ENCODE measurements at places on chromosomes 1 and 21.

DNA sequence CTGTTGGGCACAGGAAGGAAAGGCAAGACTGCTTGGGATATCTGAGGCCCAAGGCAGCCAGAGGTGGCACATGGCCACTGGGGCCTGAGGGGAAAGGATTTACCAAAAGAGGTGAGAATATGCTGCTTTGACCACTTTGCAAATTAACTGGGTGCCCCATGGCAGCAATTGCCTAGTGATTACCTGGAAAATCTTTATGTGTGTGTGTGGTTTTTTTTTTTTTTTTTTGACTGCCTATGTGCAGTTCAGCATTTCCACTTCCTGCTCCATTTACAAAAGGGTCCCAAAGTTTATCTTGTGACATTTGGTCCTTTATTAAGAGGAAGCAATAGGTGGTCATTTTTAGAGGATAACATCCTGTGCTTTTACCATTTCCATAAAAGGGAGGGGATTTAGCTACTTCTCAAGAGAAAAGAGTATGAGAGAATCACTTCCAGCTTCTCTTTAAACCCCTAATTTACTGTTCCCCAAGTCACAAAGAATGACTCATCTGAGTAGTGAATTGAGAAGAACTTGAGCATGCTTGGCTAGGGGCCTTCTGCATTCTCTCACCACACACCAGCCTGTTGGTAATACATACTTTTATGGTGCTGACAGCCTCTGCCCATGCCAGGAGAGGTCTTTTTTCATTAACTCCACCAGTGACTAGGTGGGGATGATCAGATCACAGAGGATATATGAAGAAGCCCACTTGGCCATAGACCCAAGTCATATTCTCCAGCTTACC lies 52.1 kb downstream of the SYDE2 start:
- DNase-seq: peak; percentile 80

DNA sequence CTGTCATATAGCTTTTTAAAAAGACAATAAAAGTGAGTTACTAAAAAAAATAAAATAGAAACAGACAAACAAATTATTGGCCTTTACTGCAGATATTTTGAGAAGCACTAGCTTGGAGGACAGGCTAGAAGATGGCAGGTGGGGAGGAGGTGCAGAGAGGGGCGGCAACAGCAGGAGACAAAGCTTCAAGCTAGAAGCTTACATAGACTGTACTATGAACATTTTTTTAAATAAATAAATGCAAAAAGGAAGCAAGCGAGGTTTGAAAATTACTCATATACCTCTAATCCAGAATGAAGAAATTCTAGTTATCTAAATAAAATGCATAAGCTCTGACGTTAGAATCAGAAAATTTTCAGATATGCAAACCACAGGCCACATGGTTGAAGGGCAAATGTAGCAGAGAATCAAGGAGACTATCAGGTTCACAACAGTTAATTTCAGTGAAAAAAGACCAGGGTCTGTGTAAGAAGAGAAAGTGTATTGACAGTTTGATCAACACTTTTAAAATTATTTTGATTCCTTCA lies 54.9 kb downstream of the NRIP1 start:
- DNase-seq: peak; percentile 88

GRCh38 chr1:59699227-59699847 lies 115.4 kb upstream of the HOOK1 start:
- peak; percentile 62 for DNase-seq

DNA sequence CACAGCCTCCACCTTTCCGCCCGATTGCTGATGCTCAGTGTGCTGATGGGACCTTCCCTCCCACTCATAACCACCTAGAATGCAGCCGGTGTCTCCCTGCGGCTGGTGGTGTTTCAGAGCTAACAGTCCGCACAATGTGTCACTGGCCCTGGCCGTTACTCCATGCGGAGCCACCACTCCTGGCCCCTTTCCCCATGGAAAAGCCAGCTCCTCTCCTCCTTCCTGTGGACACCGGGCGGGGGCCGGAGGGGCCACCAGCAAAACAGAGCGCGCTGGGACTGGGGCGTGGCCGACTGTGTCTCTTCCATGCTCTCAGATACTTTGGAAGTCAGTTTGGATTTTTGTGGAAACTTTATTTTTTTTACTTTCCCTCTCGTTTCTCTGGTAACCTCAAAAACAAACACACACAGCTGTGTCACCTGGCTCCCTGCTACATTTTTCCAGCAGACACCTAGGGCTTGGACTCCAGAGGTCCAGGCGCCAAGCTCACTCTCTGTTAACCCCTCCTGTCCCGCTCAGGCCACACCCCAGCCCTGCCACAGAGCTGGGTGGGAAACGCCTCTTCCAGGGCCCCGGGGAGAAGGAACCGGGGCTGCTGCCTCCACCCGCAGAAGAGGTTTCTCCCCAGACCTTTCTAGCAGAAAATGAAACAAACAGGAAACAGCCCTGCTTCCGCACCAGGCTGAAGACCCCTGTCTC lies 32.5 kb upstream of the COL6A2 start:
- DNase-seq: peak; percentile 59
